ENCODE measurements at places on chromosomes 5 and 9.

DNA sequence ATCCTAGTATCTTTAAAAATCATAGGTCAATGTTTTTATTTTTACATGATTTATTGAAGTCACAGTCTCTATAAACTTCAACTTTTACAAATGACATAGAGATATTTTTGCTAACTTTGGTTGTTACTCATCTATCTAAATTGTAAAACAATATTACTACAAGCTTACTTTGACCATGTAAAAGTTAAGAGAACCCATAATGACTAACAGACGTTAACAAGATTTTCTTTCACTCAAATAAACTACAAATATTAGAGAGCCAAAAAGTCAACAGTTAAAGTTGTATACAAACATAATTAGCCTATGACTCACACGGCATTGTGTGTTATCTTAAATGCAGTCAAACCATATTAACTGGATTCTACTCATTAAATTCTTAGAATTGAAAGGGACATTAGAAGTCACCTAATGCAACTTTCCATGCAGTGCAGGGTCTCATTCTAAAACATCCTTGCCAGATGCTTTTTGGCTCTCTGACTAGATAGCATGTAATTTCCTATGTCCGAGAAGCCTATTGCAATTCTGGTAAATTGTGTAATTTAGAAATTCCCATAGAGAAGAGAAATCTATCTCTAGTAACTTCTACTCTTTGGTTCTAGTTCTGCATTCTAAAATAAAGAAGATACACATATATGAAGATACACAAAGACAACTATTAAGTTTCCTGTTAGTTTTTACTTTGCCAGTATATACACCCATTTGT, 42.2 kb upstream of the UGT3A2 start:
- peak; percentile 4 for DNase-seq

- DNase-seq, result no peak
Measured at GRCh38 chr5:91007251-91007650, 375.9 kb downstream of the ARRDC3 start.

- DNase-seq, result peak; percentile 77
Measured at GRCh38 chr5:96434201-96434645, 1.2 kb upstream of the PCSK1 start.

- no peak for DNase-seq
Measured at GRCh38 chr9:89956331-89956730, 351.5 kb downstream of the GADD45G start.

DNA sequence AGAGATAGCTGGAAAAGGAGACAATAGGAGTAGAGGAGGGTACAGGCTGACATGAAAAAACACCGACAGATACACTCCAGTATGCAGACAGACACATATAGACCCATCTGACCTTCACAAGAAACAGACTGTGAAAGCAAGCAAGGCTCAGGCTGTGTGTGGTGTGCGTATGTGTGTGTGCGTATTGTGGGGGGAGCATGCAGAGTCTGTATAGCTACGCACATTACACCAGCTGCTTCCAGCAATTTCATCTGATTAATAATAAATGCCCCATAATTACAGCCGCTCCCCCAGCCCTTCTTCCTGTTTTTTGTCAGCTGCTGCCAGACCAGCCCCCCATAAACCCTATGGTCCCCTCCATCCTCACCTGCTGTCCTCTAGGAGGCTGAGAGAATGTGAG, 6.7 kb downstream of the CNTFR start:
- DNase-seq, result no peak

DNA sequence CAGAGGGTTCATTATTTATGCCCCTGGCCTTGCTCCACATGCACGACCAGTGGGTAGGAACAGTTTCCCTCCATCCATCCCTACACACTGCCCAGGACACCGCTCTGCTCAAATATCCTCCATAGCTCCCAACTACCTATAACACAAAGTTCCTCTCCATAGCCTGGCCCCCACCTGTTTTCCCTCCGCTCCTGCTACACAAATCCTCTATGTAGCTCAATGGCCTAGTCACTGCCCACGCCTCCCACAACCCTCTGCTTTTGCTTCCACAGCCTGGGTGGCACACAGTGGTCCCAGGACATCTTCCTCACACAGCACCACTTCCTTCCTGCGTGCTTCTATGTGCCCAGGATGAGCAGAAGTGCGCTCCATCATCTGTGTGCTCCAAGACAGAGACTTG, 20.4 kb downstream of the REXO4 start:
- no peak for DNase-seq

- no peak for DNase-seq
Measured at GRCh38 chr5:140322751-140323731, 20.1 kb upstream of the PFDN1 start.

GRCh38 chr9:70581214-70581954, 166.9 kb upstream of the KLF9 start:
- DNase-seq, result peak; percentile 49

DNA sequence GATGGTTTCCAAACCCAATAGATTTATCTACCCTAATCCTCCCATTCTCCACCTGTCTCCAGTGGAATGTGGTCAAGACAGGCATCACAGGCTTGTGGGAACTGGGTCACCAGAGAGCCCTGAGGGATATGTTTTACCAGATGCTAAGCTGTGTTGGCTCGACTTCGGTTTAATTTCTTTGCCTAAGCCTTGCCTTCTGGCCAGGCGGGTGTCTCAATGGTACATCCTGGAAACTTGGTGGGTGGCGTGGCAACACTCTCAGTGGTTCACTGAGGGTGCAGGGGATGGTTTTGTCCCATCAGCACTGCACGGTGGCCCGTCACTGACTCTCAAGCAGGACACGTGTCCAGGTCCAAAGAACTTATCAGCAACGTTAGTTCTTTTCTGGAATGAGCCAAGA, 192.2 kb downstream of the TENT4A start:
- no peak for DNase-seq

GRCh38 chr5:159057996-159058395, 41.7 kb downstream of the EBF1 start:
- DNase-seq, result no peak

DNA sequence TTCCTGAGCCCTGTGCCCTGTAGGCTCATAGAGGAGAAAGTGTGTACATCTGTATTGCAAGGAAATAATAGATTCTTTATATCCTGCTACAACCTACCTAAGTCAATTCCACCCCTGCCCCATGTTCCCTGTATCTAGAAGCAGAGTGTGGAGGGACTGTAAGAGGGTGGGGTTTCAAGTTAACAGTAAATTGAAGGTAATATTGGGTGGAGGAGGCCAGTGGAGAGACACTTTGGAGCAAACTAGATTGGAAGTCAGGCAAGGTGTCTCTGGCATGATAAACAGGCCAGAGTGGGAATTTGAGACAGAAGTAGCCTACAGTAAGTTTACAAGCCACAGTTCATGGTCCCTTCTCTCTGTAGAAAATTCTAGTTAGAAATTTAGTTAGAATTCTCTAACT, 2.3 kb upstream of the HEMGN start:
- DNase-seq, result peak; percentile 86

DNA sequence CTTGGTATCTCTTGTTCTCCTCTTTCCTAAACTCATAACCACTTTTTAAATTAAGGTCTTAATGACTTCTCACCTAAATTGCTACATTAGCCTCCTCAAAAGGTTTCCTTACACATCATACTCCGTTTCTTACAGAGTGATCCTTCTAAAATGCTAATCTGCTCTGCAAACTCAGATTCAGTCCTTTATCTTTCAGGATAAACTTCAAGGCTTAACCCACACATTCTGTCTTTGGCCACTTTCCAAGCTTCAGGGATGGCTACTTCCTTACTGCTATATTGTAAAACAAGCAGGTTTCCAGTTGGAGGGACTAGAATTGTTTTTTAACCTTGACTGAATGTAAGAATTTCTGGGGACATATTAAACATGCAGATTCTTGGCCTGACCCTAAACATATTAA, 105.5 kb upstream of the CHD1 start:
- peak; percentile 70 for DNase-seq

- DNase-seq, result no peak
Measured at GRCh38 chr9:113624721-113625120, 161.2 kb downstream of the RGS3 start.

DNA sequence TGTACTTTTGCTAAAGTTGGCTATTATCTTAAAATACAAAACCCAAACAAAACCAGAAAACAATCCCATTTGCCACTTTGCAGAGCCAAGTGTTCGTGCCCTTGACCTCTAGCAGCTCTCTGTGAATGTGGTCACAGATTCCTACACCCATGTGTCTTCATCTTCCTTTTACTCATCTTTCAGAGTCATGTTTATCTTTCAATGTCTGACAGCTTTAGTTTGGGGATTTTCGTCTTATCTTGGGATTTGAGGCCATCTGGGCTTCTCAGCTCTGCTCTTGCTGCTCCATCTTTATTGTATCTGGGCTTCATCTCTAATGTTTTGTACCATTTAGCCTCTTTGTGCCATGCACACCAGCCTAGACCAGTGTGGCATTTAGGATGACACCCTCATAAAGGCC, 81.0 kb downstream of the DAPK1 start:
- peak; percentile 34 for DNase-seq

DNA sequence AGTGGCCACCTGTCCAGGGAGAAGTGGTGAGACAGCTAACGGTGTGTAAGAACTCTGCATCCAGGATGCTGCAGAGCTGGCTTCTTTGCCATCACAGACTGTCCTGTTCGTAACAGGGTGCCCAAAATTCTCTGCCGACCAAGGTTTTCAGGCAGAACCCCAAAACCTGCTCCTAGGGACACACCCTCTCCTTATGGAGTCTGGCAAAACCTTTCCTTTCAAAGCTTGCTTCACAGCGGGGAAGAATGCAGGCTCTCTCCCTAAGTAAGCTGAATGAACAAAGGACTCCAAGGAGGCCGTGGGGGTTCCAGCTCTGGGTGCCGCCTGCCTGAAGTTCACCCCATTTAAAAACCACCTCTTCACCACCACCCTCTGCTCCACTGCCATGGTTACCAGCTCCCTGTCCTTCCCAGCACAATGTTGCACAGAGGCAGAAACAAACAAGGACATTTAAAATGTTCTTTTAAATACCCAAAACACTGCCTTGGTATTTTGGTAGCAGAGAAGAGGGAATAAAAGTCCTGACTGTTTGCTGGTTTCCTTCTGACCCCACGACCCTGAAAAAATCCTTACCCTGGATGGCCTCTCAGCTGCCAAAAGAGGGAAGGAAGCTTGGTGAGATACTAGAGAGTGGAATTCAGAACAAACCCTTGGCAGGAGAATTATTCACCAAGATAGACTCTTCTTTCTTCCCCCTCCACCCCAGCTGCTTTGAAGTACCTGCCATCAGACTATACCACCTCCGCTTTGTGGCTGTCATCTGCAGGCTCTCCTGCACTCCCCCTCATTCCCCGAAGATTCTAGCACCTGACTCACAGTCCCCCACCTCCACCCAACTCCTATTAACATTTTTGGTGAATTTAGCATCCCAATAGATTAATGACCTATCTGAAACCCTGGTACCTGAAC, 7.1 kb upstream of the KLF9 start:
- DNase-seq, result no peak

DNA sequence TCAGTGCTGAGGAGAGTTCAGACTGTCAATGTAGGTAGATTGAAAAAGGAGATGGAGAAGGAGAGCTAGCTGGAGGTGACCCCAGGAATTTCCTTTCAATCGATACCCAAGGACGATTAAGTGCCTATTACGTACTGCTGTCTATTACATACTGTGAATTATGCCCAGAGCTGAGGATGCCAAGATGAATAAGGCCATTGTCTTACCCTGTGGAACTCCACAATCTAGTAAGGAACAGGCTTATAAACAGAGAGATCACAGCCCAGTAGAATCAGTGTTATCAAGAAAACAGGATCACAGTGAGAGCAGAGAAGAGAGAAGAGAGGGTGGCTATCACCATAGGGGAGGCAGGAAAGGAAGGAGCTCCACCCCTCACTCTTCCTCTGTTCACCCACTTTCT, 54.1 kb upstream of the PDE8B start:
- DNase-seq, result no peak

- peak; percentile 55 for DNase-seq
Measured at GRCh38 chr5:81533629-81534405, 139.9 kb upstream of the ACOT12 start.

GRCh38 chr9:122350577-122351355, 20.1 kb upstream of the PTGS1 start:
- peak; percentile 90 for DNase-seq

DNA sequence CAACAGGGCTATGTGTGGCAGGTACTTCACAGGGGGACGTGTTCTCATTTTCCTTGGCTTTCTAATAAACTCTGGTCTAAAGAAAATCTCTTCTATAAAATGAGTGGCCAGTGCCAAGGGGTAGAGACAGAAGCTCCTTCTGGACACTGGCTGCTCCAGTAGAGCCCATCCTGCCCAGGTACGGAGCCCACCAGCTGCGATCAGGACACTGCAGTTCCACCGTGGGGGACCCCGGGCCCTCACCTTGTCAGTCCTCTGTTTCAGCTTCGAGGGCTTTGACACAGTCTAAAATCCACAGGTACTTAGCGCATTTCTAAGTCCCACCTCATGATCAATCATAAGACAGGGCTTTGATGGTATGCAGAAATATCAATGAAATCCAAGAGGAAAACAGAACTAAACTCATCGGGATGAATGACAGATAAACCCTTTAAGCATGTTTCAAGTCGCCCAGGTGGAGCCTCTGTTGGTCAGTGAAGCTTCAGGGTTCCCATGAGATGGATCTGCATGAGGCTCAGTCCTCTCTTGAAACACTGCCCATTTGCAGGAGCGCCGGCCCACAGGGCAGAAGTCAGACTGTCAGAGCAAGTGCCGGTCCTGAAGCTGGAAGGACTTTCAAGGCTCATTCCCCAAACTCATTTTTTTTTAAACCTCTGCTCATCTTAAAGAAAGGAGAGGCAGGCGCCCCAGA, 20.3 kb upstream of the TERT start:
- DNase-seq, result no peak

DNA sequence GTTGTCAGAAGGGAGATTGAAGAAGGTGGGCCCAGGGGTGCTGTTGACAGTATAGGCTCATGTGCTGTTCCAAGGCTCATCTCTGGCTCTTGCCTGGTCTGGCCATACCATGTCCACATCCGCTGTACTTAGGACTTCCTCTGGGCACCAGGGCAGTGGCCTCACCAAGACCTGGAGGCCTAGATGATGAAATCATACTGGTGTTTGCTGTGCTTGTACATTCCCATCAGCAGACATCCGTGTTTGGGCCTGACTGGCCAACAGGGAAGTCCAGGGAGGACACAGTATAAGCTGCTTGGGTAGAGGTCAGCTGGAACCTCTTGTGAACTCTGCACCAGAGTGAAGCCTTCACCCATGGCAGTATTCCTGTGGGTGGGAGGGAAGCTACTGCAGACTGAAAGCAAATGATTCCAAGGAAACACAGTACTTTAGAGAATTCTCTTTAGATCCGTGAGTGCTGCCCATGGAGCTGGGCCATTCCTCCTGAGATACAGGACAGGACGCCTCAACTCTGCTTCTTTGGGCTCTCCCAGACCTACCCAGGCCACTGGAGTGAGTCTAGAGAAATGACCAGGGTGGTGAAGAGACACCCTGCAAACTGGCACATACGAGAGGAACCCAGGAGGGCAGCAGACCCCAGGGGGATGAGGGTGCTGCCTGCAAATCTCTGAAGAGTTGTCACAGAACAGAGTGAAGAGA, 22.5 kb downstream of the POLR1E start:
- no peak for DNase-seq

- no peak for DNase-seq
Measured at GRCh38 chr5:37283214-37283820, 34.1 kb upstream of the CPLANE1 start.

DNA sequence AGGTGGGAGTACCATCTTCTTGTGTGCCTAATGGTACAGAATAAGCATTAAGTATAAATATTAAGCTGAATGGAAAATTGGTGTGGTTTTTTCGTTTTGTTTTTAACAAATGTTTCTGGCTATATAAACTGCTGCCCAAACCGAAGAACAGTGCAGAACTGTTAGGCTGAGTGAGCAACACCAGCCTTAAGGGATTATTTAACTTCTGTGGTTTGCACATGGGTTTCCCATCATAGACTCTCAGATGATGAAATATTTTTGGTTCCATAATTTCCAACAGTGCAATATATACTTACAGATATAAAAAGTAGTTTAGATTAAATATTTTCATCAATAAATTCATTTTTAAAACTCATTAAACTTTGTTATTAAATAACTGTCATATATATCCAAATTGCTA, 16.4 kb downstream of the C5orf63 start:
- DNase-seq, result no peak

Measured in hematopoietic multipotent progenitor cell treated with erythropoietin and hydrocortisone succinate and interleukin-3 and kit ligand, for 6 days (in vitro differentiated cells).